ENCODE measurements at places on chromosomes 7 and 10. TPM values are rescaled to one million over a fixed set of nuclear protein-coding genes. Genes with fewer than 3 reads are reported as not detected.

- no peak for ATAC-seq
These were observed 37.9 kb downstream of the JAZF1 start for GRCh38 chr7:28142650-28143049.

Gene DOCK4
- 34.1 TPM for total RNA-seq

Gene GRB10
- total RNA-seq: 52.1 TPM

GRCh38 chr10:31770307-31770902 is 158.2 kb downstream of the ARHGAP12 start:
- ATAC-seq: peak; percentile 39

GRCh38 chr10:71705582-71705981 is 14.0 kb downstream of the C10orf105 start:
- ATAC-seq: no peak

- no peak for ATAC-seq
These were observed 20.9 kb upstream of the ACSL5 start for GRCh38 chr10:112353046-112353445.

- no peak for ATAC-seq
These were observed 81.5 kb downstream of the SRPK2 start for GRCh38 chr7:105307163-105307672.

Gene UCMA
- total RNA-seq: not detected

Data from gastroesophageal sphincter (tissue), 4 donors.